Stimulated activated CD8-positive, alpha-beta memory T cell treated with anti-CD3 and anti-CD28 coated beads, Interleukin-4, amount 100 ng/mL, for 1 hour (primary cell): ENCODE measurements at places on chromosomes 4 and X.

GRCh38 chr4:13944095-13944511, 316.6 kb upstream of the BOD1L1 start:
- no peak for DNase-seq

DNA sequence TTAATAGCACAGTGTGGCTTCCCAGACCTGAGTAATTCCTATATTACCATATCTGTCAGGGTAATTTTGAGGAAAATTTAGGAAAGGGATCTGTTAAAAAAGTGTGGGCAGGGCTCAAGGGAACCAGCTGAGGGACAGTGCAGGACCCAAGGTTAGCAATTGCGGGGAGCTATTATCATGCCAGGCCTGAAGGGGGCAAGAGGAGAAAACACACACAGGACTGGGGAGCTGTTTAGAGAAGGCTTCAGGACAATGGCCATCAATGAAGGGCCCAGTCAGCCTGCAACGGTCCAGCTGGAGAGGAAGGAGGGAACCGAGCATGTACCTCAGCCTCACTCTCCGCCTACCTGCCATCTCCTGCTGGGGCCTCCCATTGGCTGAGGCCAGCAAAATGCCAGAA, 19.0 kb upstream of the NHS start:
- DNase-seq: no peak

- DNase-seq: no peak
These were observed 8.5 kb upstream of the PPEF1 start for GRCh38 chrX:18698737-18699650.

DNA sequence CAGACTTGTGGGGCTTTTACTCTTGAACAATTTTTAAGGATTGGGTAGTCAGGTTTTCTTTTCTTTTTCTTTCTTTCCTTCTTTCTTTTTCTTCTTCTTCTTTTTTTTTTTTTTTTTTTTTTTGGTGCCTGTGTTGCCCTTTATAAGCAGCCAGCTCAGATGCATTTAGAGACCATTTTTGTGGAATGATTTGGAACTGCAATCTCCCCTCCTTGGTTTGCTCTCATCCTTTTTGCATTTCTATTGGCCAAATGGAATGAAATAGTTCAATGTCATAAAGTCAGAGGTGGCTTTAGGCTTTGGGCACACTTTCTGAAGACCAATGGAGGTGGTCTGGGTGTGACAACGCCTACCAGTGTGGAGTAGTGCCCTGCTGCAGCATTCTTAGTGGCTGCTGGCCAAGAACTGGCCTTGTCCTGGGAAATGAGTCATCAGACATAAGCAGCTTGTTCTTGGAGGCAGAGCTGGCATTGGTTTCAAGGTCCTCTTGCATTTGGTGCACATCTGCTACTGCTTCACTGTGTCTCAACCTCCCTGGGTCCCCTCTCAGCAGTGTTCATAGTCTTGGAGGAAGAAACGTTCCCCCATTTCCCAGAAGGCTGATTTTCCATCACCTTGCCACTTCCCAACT, 84.5 kb downstream of the CT47B1 start:
- no peak for DNase-seq

- DNase-seq: no peak
These were observed 104.8 kb upstream of the KIT start for GRCh38 chr4:54553001-54553400.

GRCh38 chr4:7747062-7747385, 192.6 kb downstream of the AFAP1 start:
- no peak for DNase-seq

GRCh38 chrX:45435481-45435880, 234.8 kb upstream of the DIPK2B start:
- no peak for DNase-seq

- DNase-seq: no peak
These were observed 238.5 kb upstream of the BOD1L1 start for GRCh38 chr4:13865871-13866669.

- DNase-seq: no peak
These were observed 16.6 kb upstream of the GASK1B start for GRCh38 chr4:158189422-158189821.

DNA sequence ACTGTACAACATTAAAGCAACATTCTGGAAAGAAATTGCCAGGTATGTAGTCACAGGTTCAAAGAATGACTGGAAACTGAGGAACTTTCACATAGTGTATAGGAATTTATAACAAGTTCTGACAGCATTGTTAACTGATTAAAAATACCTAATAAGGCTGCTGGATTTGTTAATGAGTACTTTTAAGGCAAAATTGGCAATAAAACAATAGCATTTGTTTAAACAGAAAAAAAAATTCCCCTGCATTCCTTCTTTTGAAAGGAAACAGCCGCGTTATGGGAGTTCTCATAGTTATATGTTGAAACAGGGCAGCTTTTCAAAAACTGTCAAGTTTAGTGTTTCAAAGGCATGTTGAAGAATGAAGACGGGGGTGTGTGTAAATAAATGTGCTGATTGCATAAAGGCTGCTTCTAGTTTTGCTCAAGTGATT, 282.5 kb upstream of the FAT1 start:
- no peak for DNase-seq

- DNase-seq: no peak
These were observed 12.7 kb upstream of the CD38 start for GRCh38 chr4:15765391-15765790.
